Smooth muscle cell of the brain vasculature (primary cell): ENCODE measurements at places on chromosomes 4 and X.

DNA sequence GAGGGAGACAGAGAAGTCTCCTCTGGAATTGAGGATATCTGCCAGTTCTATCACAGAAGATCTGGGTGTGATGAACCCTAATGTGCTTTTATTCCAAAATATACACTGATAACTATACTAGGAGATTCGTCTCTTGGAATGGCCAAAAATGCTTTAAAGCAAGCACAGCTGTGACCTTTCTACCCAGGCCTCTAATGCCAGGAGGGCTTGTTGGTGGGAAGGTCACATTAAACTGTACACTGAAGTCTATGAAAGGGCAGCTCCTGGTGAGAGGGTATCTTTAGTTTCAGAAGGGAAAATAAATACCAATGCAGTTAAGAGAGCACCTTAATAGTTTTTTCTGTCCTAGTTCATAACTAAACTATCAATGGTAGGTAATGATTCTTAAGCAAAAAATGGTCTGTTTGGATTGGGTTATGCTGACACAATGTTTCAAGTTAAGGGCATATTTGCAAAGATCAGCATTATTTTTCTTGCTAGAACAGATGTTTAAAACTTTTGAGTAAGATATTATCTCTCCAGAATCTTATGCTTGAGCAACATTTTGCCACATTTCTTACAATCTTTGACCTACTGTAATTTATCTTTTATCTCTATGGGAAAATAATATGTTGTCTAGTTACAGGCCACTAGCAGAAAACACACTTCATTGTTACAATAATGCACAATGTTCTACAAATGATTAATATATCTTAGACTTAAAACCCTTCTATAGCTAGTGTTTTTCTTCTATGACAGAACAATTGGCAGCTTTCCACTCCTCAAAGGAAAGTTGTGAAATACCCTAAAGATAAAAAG is 59.6 kb downstream of the SEC24D start:
- DNase-seq: no peak

- no peak for DNase-seq
Measured at GRCh38 chrX:29478336-29479069, 736.9 kb upstream of the MAGEB2 start.

DNA sequence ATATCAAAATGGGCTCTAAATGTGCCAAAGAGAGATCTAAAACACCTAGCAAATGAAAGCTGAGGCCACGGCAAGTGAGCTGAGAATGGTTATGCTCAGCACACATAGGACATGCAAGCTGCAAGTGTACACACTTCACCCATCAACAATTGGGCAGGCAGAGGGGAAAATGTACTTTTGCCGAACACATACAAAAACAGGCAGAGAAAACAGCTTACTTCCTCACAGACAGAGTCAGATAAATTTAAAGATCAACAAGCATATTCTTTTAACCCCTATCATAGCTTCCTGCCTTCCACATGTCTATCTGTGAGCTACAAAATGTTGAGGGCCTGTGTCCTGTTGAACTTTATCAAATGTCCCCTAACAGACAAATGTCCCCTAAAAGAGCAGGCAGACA is 60.3 kb downstream of the SH3KBP1 start:
- DNase-seq: no peak

DNA sequence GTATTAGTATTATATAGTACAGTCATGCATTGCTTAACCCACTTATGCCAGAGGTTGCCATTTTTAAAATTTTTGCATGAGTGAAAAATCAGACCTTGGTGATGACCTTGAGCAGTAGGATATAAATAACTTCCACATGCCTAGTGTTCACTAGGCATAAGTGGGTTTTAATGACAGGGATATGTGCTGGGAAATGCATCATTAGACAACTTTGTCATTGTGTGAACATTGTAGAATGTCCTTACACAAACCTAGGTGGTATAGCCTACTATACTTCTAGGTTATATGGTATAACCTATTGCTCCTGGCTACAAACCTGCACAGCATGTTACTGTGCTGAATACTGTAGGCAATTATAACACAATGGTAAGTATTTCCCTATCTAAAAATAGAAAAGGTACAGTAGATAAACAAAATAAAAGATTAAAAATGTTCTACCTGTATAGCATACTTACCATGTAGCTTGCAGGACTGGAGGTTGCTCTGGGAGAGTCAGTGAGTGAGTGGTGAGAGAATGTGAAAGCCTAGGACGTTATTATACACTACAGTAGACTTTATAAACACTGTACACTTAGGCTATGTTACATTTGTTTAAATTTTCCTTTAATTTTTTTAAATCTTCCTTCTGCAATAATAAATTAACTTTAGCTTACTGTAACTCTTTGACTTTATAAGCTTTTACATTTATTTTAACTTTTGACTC is 326.7 kb downstream of the ANK2 start:
- no peak for DNase-seq

- DNase-seq: no peak
Measured at GRCh38 chrX:50206753-50207152, 2.2 kb downstream of the CCNB3 start.

- DNase-seq: no peak
Measured at GRCh38 chr4:7421356-7422150, 13.2 kb downstream of the PSAPL1 start.

- DNase-seq: no peak
Measured at GRCh38 chr4:28709891-28710290, 1849.2 kb downstream of the STIM2 start.

GRCh38 chr4:42136371-42136770 is 16.1 kb downstream of the BEND4 start:
- DNase-seq: no peak

GRCh38 chr4:69800599-69800998 is 40.2 kb upstream of the SULT1B1 start:
- no peak for DNase-seq
